ENCODE measurements at places on chromosomes 7 and 10.
A peak's percentile ranks its signal among the peaks of the same experiment; 100 is the strongest.

DNA sequence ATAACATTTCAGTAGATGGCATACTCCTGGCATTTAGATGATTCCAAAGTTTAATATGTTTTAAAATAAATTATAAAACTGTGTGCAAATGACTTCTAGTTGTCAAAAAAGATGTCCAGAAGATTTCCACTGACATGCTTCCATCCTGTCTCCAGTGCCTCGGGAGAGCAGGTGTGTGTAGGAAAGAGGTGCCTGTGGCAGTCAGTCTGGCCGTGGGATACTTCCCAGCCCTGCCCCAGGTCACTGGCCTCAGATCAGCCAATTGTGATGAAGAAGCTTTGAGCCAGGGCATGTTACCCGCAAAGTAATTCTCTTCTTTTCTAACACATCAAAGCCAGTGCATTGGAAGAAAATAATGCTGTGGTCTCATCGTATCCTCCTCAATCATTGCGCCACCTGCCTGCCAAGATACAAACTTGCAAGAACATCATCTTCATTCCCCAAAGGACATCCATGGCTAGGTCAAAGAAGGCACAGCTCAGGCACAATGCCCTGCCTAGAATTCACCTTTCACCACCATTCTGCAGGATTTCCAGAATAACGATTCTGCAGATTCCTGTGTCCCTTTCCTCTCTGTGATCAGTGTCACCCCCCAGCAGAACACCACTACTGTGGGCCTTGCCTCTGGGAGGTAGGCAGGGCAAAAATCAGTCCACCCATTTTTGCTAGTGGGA lies 6.3 kb upstream of the KCNMA1 start:
- DNase-seq: no peak

GRCh38 chr7:92034116-92034515 lies 93.5 kb downstream of the AKAP9 start:
- DNase-seq: no peak

DNA sequence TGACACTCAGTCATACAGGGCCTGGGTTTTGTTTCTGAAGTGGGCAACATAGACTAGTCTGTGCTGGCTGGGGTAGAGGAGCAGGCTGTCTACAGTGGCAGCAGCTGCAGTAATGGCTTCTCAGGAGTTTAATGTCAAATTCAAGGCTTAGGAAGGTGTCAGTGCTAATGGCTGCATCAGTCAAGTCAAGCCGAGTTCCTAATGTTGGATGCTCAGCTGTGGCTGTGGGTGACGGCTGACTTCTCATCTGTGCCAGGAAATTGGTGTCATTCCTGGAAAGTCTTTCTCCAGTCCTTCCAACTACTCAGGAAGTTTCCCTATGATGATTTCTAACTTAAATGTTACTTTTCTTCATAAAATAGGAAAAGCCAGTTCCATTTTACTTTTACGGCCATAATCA lies 468.1 kb upstream of the IGFBP3 start:
- DNase-seq: no peak

DNA sequence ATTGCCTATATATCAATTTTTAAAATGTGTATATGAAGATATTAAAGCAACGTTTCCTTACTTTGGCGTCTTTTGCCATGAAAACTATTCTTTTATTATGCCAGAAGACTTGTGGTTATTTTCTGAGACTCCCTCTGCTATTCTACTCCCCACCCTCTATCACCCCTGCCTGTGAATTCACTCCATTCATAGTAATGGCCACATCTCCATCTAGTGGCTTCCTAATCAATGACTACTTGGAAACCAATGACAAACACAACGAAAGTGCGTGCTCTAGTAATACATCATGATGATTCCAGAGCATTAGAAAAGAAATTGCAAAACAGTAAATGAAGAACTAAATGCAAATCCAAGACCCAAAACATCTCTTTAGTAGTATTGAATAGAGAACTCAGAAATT lies 186.7 kb upstream of the HGF start:
- DNase-seq: no peak

GRCh38 chr7:149074116-149074885 lies 16.2 kb downstream of the ZNF786 start:
- DNase-seq: no peak

- DNase-seq: no peak
These were observed 34.8 kb downstream of the LRRC4 start for GRCh38 chr7:127996253-127997071.

DNA sequence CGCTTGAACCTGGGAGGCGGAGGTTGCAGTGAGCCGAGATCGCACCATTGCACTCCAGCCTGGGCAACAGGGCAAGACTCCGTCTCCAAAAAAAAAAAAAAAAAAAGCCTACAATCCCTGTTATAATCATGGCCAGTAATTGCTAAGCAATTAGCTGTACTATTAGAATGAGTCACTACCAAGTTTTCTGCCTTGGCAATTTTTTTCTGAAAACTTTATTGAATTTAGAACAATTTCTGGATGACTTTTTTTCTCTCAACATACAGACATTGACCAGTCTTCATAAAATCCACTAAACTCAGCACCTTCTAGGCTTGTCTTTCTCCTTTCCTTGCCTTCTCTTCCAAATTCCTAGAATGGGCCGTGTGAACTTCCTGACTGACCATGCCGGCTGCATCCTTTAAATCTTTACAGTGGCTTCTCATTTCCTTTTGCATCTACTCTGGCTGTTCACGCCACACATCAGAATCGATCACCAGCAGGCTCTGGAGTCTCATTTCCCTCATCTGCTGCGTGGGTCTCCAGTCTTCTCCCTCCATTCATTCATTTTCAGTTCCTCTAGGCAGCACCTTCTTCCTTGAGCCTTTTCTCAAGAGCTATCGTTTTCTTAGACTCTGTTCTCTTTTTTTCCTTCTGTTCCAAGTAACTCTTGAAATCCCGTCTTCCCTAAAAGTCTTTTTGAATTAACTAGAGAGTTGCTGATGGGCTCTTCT lies 107.9 kb downstream of the KAT6B start:
- no peak for DNase-seq

DNA sequence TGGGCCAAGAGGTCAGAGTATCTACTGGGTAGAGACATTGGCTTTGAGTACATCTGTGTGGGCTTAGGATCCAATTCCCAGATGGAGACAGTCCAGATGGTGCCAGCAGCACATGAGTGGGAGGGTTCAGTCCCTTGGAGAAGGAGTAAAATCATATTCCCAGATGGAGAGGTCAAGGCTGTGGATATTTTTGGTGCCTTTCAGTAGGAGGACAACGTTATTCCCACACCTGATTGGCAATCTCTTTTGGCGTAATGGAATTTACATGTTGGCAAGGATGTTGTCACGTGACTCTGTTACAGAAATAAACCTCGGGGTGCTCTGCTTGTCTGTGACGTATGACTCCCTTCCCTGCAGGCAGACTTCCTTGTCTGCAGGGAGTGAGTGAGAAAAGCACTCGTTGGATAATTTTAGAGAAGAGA lies 27.6 kb downstream of the NPS start:
- DNase-seq: no peak

- peak; percentile 75 for DNase-seq
These were observed at the start of gene CC2D2B for GRCh38 chr10:95907456-95908253. CC2D2B (plus strand) TSS chr10:95907975; CDS start chr10:95911324, 3,349 bp downstream.

- no peak for DNase-seq
These were observed 455.4 kb upstream of the C7orf33 start for GRCh38 chr7:148135116-148135515.

- DNase-seq: no peak
These were observed 139.9 kb upstream of the AKR1E2 start for GRCh38 chr10:4685904-4686643.

DNA sequence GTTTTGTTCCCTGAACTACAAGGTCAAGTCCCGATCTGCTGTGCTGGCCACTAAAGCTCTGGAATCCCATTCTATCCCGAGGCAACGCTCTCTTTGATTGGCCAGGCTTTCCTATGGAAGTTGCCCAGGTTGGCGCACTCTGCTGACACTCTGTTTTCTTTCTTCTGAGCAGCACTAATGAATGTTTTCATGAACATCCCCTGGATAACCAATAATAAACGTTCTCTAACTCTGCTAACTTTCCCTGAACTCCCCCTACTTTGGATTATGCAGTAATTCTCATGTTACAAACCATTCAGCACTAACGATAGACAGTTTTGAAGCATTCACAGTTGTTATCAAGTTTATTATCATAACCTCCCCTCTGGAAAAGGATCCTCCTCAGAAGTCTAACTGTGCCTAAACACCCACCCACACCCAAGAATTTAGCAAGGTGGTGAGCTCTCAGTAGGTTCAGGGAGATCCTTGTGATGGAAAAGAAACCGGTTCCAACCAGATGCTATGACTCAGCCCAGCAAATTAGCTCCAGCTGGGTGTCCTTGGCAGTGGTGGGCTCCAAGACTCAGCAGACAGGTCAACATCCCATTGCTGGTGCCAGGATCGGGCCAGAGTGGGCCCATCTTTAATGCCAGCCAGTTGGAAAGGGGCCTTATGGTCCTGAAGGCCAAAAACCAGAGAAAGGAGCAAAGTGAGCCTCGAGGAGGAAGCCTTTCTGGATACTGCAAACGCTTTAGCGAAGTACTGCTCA lies 68.4 kb downstream of the CREB3L2 start:
- no peak for DNase-seq

GRCh38 chr10:78890506-78890905 lies 178.3 kb upstream of the ZMIZ1 start:
- DNase-seq: no peak

DNA sequence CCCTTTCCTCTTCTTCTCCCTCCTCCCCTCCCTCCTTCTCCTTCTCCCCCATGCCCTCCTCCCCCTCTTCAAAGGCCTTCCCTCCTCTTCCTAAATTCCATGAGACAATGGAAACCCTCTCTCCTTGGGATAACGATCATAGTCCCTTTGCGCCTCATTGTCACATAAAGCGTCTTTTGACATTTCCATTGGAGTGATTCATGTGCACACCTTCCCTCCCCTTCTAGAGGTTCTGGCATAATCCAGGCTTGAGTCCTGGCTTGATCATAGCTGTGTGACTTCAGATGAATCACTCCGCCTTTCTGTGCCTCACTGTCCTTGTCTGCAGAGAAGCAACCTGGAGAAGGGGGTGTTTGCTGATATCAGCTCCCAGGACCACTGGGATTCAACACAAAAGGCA lies 204.2 kb downstream of the TNS3 start:
- DNase-seq: no peak

DNA sequence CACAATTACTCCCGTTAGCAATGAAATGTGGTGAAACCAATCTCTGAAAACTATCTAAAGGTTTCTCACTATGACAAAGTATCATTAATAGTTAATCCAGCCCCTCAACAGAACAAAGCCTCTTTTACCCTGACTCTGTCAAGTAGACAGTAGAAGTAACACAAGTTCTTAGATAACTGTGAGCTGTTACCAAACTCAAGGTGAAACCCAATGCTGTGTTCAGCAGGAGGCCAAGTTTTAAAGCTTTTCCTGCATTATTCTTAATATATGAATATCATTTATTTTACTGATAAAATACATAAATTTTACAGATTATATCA lies 109.1 kb downstream of the SRPK2 start:
- no peak for DNase-seq

DNA sequence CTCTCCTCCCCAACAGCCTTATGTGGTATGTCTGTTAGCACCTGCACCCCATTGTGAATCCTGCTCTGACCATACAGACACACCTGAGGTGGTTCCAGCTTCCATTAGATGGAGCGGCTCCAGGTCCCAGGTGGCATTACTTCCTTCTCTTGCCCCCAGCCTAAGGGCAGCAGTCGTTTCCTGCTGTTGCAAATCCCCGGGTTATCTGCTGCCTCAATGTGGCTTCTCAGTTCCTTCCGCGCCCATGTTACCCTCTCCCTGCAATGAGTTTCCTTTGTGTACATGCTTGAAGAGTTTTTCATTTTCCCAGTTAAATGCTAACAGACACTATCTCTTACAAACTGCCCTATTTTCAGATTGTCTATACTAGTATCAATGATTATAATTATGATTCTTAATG lies 62.8 kb upstream of the PRKCQ start:
- no peak for DNase-seq

GRCh38 chr7:134932707-134933370 lies 53.5 kb upstream of the AGBL3 start:
- no peak for DNase-seq

DNA sequence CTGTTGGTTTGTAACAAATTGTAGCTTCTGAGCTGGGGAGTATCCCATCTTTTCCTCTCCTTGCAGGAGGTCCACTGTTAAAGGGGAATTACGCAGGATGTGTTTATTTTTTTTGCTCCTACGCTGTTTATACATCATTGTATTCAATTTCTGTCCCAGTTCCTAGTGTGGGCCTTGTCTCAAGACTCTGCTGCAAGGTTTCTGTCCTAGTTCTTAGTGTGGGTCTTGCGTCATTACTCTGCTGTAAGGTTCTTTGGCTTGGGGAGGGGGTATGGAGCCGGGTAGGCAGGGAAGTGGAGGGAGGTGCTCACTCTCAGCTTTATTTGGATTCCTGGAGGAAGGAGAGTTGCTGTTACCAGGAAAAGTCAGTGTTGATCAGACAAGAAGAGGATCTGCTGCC lies 64.0 kb upstream of the TRIM8 start:
- no peak for DNase-seq

DNA sequence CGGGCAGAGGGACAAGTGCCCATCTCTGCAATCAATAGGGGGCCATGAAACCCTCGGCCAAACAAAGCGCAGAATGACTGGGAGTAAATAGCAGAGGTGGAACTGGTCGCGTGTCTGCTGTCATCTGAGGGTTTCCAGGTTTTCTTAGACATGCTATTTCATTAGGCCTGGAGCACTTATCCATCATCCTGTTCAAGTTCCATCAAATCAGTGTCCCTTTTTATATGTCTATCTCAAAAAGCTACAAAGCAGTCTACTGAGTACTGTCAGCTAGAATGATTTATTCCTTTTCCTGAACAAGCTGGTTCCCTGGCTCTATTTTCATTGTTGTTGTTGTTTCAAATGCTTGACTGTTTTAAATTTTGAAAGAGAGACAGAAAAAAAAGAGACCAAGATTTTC lies 590.5 kb downstream of the PARD3 start:
- DNase-seq: no peak

GRCh38 chr7:106216517-106216922 lies 68.3 kb downstream of the NAMPT start:
- no peak for DNase-seq

DNA sequence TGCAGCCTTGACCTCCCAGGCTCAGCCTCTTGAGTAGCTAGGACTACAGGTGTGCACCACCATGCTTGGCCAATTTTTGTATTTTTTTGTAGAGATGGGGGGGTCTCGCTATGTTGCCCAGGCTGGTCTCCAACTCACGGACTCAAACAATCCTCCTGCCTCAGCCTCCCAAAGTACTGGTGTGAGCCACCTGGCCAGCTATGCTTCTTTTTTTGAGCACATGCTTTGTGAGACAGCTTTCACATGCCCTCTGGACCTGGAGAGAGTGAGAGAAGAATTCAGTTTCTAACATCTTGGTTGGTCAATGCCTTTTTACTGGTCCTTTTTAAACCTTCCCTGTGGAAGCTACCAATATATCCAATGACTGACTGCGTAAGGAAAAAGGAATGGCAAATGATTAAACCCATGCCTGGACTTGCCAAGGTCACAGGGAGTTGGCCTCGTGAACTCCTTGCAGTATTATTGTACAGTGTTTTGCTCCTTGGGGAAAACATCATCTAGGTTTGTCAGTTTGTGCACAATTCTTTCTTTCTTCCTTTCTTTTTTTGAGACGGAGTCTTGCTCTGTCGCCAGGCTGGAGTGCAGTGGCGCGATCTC lies 6.2 kb upstream of the FOXK1 start:
- no peak for DNase-seq
